ENCODE measurements at places on chromosomes 11 and 22.

DNA sequence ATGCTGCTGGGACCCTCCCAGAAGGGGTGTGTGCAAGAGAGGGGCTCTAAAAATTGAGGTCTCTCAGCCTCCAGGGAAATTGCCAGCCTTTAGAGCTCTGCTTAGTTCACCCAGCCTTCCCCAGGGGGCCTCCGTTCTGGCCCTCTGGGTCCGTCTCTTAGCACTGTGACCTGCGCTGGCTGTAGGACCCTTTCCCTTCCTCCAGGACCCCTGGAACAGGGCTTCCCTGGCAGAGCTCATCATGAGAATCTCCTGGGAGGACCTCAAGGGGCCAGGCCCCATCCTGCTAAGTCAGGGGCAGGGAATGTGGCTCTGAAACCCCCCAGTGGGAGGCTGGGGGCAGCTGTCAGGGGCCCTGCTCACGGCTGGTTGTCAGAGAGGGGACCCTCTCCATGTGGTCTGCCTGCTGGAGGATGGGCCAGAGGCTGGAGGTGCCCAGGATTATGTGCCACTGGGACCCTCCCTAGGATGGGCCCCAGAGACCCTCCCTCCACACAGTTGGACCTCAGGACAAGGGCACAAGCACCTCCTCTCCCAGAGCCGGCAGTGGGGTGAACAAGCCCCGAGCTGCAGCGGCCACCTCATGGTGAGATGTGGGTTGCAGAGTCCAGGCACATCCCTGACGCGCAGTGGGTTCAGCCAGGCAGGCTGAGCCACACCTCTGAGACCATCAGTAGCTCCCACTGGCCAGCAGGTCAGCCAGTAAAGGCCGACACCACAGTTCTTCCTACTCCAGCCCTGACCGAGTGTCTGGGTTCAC lies 27.1 kb upstream of the GAL start:
- ATAC-seq: no peak

DNA sequence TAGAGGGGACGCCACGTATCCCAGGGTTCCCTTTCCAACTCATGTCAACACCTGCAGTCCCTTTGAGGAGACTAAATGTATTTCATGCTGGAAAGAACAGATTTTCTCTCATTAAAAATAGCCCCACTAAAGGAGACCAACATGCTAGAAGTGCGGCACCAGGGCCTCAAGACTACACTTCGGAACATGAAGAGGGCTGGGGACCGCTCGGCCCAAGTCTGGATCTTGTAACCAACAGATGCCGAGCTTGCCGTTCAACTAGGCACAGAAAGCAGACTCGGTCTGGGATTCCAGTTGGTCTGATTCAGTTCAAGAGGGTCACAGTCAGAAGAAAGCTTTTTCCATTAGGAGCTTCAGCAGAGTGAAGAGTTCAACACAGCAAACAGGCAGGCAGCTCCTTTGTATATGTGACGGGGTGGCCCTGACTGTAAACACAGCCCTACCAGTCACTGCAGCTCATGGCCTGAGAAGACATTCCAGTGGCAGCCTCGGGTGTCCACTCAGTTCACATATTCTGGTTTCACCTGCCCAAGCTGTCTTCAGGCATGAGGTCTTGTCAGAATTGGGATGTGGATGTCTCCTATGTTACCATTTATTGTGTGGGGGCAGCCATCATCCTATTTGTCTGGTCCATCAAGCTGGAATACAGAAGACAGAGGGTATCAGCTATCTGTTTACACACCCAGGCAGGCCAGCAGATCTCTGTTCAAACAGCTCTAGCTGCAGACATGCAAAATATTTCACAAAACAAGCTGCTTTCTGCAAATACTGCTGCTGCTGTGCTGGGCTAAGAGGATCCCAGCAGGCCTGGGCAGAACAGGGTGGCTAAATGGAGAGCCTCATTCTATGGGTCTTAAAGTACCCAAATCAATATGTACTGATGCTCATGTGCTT lies 8.8 kb downstream of the RIC8A start:
- peak; percentile 17 for ATAC-seq

DNA sequence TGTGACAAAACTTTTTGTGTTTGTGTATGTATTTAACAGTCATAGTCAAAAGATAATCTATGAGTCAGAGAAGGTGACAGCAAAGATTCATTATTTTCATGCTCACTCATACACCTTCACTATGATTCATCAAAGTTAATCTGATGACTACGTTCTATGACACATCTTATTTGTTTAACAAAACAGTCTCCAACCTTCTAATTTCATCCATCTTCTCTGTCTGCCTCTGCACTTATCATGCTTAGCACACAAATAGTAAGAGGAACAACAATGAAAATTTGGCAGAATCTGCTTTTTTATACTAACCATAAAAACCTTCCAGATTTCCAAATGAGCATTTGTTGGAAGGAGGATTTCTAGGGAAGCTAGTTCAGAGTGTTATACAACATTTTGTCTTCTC lies 568.9 kb downstream of the LUZP2 start:
- peak; percentile 36 for ATAC-seq

- ATAC-seq: no peak
These were observed 4.5 kb upstream of the KCNE3 start for GRCh38 chr11:74471668-74472429.

GRCh38 chr11:19920982-19921381 lies 208.3 kb downstream of the NAV2 start:
- peak; percentile 12 for ATAC-seq

- no peak for ATAC-seq
These were observed 557.1 kb upstream of the CADM1 start for GRCh38 chr11:116061322-116061721.

GRCh38 chr22:47035425-47035881 lies 273.0 kb downstream of the TBC1D22A start:
- no peak for ATAC-seq

DNA sequence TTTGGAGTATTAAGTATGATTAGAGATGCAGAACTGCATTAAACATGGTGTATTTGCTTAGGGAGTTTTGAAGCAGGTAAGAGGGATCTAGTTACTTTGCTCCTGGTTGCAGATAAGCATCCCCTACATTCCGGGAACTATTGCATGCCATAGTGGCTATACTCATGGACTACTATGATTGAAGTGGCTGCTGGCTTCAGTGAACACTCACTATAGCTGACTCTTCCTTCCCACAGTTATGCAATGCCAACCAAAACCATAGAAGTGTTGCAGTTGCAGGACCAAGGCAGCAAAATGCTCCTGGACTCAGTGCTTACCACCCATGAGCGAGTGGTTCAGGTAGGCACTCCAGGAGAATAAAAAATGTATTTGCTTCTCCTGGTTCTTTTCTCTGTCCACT lies 17.0 kb downstream of the COA4 start:
- ATAC-seq: no peak

DNA sequence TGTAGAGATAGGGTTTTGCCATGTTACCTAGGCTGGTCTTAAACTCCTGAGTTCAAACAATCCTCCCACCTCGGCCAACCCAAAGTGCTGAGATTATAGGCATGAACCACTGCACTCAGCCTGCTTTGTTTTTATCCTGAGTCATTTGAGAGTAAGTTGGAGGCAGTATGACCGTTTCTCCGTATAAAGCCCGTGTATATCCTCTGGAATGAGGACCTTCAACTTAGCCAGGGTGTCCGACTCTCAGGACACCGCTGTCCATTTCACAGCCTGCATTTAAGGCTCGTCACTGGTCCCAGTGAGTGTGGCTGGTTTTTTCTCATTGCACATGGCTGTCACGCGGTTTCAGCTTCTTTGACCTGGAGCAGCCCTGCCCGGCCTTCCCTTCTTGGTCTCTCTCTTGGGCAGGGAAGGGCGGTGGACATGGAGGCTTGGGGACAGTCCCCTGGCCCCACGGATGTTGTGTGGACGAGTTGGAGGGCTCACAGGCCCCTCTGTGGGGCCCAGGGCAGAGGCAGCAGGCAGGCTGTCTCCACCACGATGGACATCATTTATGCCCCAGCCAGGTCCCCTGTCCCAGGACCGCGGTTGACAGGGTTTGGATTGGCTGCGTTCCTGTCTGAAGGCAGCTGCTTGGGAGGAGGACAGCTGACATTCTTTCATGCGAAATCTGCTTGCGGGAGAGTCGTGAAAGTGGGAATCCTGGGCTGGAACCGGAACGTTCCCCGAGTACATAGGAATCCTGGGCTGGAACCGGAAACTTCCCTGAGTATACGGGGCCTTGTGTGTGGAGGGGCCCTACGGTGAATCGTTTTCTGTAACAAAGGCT lies 93.3 kb downstream of the KCNQ1 start:
- no peak for ATAC-seq

- no peak for ATAC-seq
These were observed 132.2 kb upstream of the NECTIN1 start for GRCh38 chr11:119861160-119861559.

DNA sequence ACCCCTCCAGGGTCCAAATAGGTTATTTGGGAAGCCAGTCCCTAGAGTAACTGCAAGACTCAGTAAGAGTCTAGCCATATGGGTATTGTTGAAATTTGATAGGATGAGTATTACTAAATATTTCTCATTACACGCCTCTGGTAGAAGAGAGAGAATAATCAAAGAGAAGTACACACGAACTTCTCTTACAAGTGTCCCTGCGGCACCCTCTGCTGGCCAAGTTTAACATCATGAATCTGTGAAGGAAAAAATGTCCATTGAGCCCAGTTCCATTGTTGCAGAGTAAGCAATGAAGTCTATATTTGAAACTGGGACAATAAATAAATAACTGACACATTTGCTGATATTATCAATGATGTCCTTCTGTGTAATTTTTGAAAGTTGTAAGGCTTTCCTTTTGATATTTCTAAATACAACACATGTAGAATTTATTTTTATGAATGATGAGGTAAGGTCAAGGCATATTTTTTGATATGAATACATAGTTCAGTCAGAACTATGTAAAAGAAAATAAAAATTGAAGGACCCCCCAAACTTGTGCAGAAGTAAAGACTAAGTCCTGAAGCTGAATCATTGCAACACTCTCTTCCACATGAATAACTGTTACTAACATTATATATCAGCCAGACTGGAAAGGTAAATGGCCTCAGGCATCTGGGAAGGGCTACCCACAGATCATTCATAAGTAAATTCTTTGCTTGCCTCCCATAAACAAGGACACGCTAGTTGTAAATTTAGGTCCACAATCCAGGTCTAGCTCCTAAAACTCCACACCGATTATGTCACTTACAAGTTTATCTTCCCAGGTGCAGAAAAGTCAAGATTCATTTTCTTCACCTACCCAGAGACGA lies 10.0 kb downstream of the OR51L1 start:
- peak; percentile 76 for ATAC-seq

DNA sequence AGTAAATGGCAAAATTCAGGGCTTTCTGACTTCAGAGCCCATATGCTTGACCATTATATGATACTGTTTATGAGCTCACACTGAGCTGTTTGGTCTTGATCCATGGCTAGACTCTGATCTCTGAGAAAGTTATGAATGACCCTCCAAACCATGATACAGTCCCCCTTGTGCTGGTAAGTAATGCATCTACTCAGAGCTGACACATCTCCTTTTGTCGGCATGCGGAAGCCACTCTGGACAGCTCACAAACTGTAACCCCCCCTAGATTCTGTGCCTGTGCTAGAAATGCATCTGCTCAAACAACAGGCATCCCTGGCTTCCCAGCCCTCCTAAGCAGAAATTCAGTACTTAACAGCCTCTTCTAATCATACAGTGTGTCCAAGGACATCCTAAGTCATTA lies 150.8 kb upstream of the RAG2 start:
- ATAC-seq: peak; percentile 34

DNA sequence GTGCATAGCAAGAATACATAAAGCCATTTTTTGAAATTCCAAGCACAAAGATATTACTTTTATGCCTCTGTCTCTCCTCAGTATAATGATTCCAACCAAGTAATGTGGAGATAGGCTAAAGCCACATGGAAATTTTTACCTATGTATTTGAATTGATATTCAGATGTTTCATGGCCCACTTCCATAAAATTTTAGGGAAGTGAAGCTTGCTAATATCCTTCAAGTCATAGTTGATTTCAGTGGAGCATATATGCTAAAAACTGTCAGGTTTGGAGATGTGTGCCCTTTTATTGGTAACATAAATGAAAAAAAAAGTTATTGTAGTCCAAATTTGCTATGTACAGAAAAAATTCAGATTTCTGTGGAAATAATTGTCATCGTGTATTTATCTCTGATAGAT lies 12.3 kb downstream of the MS4A4E start:
- no peak for ATAC-seq

DNA sequence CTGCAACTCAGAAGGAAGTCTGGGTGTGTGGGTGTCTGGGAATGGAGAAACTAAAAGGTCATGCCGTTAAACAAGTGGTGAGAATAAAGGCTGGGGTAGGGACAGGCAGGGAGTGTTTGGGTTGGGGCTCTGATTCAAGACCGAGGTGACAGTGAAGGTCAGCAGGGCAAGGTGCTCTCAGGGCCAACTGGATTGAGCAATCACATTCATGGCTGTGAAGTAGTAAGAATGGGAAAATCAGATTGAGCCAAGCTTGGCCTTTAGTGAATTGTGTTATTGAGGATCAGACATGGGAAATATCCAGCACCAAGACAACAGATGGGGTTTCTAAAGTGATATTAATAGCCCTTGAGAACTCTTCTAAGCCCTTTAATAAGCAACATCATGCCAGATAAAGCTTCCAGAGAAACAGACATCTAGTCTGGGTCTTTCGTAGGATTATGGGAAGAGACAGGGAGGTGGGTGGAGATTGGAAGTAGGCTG lies 24.3 kb downstream of the SCN3B start:
- ATAC-seq: no peak

GRCh38 chr11:42465623-42466022 lies 846.2 kb upstream of the API5 start:
- no peak for ATAC-seq

DNA sequence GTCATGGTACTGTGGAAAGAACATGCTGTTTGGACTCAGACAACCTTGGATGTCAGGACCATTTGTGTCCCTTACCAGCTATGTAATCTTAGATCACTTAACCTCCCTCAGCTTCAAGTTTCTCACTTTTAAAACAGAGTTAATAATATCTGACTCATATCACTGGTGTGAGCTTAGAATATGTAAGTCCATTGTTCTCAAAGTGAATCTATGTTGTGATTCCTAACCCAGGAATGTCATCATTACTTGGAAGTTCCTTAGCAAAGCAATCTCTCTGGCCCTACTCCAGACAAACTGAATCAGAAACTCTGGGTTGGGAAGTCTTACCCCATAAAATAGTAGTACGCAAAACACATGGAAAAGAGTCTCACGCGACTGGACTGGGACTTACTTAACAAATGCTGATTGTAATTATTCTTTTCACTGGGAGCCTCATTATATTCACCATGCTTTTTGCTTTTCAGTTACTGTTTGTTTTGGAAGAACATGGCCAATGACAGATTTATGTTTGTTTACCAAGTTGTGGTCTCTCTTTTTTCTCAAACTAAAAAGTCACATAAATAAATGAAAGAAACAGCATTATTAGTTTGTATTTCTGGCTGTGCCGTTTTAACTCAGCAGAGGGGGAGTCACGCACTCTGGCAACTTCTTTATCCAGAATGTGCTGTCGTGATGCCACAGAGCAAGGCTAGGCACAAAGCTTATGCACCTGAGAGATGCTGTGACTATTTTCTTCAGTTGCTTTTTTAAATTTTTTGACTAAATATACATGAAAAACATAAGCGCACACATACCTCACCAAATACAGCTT lies 217.7 kb upstream of the CTSC start:
- peak; percentile 84 for ATAC-seq

GRCh38 chr11:85590848-85591483 lies 36.2 kb downstream of the DLG2 start:
- ATAC-seq: peak; percentile 96

GRCh38 chr11:100235085-100235484 lies 452.0 kb upstream of the ARHGAP42 start:
- ATAC-seq: no peak

All from SK-N-SH treated with all-trans-retinoic acid at 6 μM for 48 hours (cell line).